SW 1271 (cell line): ENCODE measurements at places on chromosomes 3 and 15.

GRCh38 chr15:101657968-101658784, 6.0 kb upstream of the TM2D3 start:
- DNase-seq: no peak

GRCh38 chr3:130963444-130963843, 63.2 kb downstream of the ASTE1 start:
- no peak for DNase-seq

GRCh38 chr15:60118146-60118545, 114.0 kb downstream of the FOXB1 start:
- DNase-seq: no peak

GRCh38 chr3:135237371-135238143, 442.5 kb downstream of the EPHB1 start:
- no peak for DNase-seq

DNA sequence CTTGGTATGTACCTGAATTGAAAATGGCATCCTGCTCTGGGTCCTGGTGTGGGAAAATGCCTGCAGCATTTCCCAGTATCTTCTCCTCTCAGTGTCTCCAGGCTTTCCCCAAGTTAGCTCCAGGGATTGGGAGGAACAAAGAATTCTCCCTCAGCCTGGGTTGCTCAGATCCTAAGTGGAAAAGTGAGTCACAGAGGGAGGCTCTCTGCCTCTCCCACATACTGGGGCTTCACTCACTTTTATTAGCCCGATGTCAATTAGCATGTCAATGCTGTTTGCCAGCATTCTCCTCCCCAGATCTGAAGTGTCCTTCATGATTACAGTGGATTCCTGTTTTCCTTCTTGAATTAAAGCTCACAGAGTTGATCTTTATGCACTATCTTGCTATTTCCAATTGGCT, 655.0 kb downstream of the EPHA3 start:
- DNase-seq: no peak

GRCh38 chr3:135860761-135861160, 104.8 kb upstream of the PPP2R3A start:
- DNase-seq: no peak

DNA sequence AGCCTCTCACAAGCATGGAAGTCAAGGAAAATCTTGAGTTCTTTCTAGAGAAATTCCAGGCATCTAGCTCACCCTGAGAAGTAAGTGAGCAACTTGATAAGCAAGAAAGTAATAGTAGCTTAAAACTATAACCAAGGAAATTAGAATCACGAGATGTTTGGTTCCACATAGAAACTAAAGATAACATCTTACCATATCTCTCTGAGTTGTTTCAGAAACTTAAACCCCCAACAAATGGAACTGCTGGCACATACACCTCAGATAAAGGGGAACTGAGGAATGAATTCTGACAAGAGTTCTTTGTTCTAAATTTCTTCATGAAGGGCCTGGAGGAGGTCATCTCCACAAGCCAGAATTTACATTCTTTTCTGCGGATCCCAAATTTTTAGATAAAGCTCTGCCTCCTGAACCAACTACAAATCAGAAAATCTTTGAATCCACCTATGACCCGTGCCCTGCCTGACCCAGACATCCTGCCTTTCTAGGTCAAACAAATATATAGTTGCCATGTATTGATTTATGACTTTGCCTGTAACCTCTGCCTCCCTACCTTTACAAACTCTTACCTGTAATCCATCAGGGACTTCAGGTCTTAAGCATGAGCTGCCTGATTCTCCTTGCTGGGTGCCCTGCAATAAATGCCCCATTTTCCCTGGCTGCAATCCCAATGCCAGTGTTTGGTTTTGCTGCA, 26.4 kb upstream of the ABHD17C start:
- DNase-seq: no peak

- no peak for DNase-seq
Measured at GRCh38 chr3:48587686-48588085, 7.4 kb downstream of the COL7A1 start.

GRCh38 chr3:62873761-62874710, 1.2 kb downstream of the CADPS start:
- DNase-seq: no peak

- DNase-seq: no peak
Measured at GRCh38 chr3:188266562-188267274, 112.8 kb downstream of the LPP start.

GRCh38 chr3:58084788-58085543, 76.7 kb downstream of the FLNB start:
- no peak for DNase-seq

GRCh38 chr3:108672701-108673100, 83.2 kb downstream of the DZIP3 start:
- no peak for DNase-seq

DNA sequence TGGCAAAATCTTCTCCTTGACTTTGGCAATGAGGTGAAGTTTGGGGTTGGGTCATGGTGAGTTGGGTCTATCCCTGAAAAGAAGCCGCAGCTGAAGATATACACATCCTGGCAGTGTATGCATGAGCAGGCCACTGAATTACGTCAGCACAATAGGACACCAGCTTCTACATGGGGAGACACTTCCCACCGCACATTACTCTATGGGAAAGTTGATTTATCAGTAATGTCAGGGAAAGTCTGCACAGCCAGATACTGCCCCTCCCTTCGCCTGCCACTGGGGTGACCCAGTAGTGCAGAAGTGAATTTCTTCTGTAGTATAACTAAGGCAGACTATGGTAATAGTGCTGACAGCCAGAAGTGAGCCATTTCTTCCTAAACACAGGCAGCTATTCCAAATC, 245.0 kb downstream of the NTRK3 start:
- DNase-seq: no peak

DNA sequence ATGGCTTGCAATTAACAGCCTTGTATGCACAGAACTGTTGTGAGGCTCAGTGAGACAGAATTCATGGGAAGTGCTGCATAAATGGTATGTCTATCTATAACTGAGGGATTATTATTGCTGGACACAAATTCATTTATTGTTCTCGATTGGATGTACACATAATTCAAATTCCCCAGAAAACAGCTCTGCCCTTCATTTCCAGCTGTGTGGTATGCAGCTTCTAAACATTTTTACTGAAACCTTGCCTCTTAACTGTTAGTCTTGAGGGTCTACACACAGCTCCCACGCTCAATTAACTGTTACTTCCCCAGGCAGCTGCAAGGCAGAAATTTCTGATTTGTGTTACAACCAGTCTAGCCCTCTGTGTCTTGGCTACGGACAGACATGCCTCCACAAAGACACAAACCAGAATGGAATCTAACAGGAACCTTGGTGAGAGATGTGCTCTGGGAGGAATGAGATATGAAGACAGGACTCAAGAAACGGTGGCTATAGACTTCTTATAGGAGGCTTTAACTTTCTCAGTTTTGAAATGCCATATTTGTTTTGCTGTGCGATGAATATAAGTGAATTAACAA, 139.7 kb upstream of the TBL1XR1 start:
- no peak for DNase-seq

DNA sequence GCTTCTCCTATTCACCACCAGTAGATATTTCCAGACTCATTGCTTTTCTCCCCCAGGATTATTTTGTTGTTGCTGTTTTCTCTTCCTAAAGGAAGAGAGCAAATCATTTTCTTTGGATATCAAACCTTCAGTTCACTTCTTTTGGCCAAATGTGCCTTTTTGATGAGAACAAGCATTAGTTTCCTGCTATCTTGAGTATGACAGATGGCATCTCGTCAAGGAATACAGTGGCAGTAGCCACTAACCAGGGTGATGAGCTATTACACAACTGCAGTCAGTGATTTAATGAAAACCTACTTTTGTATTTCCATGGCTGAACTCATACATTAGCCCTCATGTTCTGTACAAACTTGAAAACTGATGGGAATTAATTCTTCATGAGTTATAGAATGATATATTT, 354.6 kb downstream of the CADM2 start:
- no peak for DNase-seq

- DNase-seq: no peak
Measured at GRCh38 chr3:128932516-128933212, 53.2 kb downstream of the ACAD9 start.

GRCh38 chr3:43001094-43001553, 22.0 kb downstream of the GASK1A start:
- no peak for DNase-seq

- no peak for DNase-seq
Measured at GRCh38 chr3:160618363-160618762, 53.0 kb upstream of the KPNA4 start.

DNA sequence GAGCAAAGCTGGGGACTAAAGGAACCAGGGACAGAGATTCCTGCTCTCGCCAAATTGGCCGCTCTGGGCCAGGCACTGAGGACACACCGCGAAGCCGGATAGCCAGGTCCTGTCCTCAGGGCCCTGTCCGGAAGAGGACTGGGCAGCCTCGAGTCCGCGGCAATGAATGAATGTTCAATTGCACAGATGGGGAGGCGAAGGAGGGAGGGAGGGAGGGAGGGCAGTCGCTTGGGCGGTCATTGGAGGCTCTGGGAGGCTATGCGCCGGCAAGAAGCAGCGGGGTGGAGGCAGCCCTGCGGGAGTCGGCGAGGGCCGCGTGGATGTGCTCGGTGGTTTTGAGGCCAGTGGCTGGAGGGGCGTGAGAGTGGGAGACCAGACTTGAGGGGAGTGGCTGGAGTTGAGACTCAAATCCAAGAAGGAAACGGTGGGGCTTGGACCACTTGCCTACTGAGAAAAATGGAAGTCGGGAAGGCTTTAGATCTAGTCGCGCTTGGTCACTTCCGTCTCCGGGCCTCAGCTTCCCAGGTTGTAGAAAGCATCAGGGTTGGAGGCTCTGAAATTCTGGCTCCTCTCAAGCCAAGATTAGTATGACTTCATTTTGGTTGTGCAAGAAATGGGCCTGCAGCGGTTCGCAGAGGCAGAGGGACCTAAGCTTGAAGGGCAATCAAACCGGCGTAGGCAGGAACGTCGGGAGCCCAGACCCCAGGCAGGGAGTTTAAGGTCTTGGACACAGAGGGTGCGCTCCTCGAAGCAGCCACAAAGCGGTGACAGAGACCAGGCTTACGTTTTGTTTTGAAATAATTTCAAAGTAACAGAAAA, 21.1 kb upstream of the PLXND1 start:
- no peak for DNase-seq

DNA sequence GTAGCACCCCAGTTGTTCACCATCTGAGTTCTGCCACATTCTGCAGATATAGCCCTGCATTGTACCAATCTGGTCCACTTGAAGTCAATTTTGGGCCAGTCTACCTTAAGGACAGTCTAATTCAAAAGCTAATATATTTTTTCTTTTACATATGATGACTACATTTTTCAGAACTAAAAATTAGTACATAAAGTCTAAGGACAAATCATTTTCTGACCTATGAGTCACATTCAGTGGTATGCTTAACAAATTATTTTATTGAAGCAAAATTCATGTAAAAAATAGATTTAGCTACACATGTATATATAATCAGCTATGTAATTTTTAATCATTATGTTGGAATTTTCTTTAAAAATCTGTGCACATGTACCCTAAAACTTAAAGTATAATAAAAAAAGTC, 52.1 kb upstream of the IL12A start:
- no peak for DNase-seq

DNA sequence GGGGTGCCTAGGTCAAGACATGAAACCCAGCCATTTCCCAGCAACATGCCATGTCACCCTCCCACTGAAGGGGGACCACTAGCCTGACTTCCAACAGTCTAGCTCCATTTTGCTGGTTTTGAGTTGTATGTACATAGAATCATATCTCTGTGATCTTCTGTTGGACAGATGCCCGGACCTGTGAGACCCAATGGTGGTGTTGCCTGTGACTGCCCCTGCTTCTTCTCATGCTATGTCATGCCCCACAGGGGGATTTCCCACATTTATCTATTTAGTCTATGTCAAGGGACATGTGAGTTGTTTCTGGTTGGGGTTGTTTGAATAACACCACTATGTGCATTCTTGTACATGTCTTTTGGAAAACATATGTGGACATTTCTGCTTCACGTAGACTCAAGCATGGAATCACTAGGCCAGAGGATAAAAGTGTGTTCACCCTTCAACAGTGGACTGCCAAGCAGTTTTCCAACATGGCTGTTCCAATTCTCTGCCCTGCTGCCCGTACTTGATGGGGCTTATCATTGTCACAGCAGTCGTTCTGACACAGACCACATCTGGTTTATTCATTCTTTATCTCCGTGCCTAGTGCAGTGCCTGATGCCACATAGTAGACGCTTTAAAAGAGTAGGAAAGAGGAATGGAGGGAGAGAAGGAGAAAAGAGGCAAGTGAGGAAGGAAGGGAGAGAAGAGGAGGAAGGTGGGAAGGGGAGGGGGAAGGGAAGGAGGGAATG, 114.4 kb downstream of the TPRA1 start:
- DNase-seq: no peak

GRCh38 chr15:91549581-91549980, 303.9 kb upstream of the SLCO3A1 start:
- DNase-seq: no peak

GRCh38 chr3:123523023-123523412, 61.8 kb downstream of the HACD2 start:
- no peak for DNase-seq

GRCh38 chr3:118988198-118989130, 46.2 kb downstream of the IGSF11 start:
- no peak for DNase-seq

DNA sequence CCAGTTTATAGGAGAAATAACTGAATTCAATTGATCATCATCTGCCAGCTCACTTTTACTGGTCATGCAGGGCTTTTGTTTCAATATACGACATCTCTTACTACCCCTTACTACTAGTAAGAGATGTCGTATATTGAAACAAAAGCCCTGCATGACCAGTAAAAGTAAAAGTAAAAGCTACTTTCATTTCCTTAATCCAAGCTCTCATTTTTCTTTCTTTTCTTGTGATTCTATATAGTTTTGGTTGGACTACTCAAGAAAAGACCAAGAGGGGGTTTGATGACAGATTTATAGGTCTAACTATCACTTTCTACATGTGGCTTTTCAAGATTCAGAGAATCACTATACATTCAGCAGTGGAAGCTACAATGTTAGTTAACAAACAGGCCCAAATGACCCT, 1237.3 kb downstream of the ROBO2 start:
- DNase-seq: no peak

- no peak for DNase-seq
Measured at GRCh38 chr3:189659571-189659970, 28.4 kb downstream of the TP63 start.

DNA sequence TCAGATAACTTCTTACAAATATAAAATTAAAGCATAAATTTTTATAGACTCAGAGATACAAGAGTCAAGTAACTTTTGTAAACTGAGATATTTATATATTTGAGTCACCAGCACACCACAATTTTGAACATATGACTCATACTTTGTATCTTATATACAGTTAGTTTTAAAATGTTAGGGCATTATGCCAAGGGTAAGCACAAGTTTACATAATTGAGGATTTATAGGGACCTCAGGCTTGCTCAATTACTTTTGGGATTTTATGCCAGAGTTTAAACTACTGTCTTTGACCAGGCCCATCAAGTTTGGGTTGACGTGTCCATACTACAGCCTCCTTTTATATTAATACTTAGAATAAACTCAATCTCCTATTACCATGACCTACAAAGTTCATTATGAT, 7.4 kb upstream of the FGF7 start:
- peak; percentile 8 for DNase-seq

DNA sequence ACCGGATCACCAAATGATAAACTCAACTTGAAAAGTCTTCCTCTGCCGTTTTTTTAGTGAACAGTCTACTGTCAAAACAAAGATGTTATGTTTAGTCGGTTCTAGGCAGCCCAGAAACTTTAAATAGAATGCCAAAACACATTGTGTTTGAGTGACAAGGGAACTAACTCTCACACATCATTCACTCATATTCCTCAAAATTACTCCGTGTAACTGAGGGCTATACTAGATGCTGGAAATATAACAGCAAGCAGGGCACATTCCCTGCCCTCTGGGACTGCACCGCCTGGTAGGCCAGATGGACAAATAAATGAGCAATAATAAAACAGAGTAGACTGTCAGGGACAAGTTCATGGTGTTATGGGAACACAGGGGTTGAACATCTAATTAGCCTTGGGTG, 251.4 kb downstream of the MAGI1 start:
- no peak for DNase-seq
